Tibial nerve (tissue), 4 donors: ENCODE measurements at places on chromosomes 1 and 21. TPM values are rescaled to one million over a fixed set of nuclear protein-coding genes. Genes with fewer than 3 reads are reported as not detected.

The FAM151A gene
- not detected for total RNA-seq

The USH2A gene
- total RNA-seq = under 0.01 TPM

The IL19 gene
- not detected for total RNA-seq

The C1orf226 gene
- 3.6 TPM for total RNA-seq

The TMEM61 gene
- total RNA-seq = not detected

The PGLYRP4 gene
- total RNA-seq = not detected

The GUCA2A gene
- total RNA-seq = not detected

The OLFML3 gene
- total RNA-seq = 168 TPM

The ZNF683 gene
- not detected for total RNA-seq

The HPDL gene
- total RNA-seq = 1.7 TPM

The SIK1 gene
- total RNA-seq = 39.8 TPM

The TPTE gene
- not detected for total RNA-seq

The MMEL1 gene
- 2.2 TPM for total RNA-seq

The PPM1J gene
- total RNA-seq = 2.4 TPM

The GPR3 gene
- not detected for total RNA-seq
